ENCODE measurements at places on chromosomes 6 and 20.

GRCh38 chr6:144660561-144661115 is 375.5 kb downstream of the UTRN start:
- no peak for DNase-seq

DNA sequence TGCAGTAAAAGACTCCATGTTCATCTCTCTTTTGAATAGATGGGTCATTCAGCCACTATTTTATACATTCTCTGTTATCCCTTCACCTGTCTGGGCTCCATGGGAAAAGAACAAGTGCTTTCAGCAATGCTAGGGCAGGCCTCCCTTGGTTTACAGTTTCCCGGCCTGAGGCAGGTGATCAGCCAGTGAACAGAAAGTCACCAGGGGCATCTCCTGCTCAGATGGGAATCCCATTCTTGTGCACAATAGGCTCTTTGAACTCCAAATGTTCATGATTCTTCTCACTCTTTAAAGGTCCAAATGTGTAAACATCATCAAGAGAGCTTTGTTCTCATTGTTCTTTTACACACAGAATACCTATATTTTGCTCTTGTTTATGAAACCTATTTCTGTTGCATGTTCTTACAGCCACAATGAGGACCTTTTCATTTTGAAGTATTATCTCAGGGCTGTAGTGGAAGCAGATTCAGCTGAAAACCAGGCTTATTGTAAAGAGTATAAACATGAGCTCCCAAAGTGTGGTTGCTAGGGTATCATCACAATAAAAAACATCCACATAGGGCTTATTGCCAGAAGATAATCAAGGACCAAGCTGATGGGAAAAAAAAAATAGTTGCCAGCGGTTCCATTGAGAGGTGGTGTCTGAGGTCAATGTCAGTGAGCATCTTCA is 267.1 kb upstream of the SGK1 start:
- no peak for DNase-seq

GRCh38 chr6:163181666-163182180 is 232.8 kb upstream of the QKI start:
- no peak for DNase-seq

- no peak for DNase-seq
These were observed 1.4 kb downstream of the GMPR start for GRCh38 chr6:16239798-16240123.
